ENCODE measurements at places on chromosomes 1 and 21. TPM values are rescaled to one million over a fixed set of nuclear protein-coding genes. Genes with fewer than 3 reads are reported as not detected.
A peak's percentile ranks its signal among the peaks of the same experiment; 100 is the strongest.

Gene RSPH1
- total RNA-seq, result not detected

Gene SLAMF1
- total RNA-seq, result 0.31 TPM

Gene DNM3
- 2.3 TPM for total RNA-seq

Gene TSPAN1
- total RNA-seq, result 2.2 TPM

Gene CYP4A22
- not detected for total RNA-seq

Gene KRTCAP2
- total RNA-seq, result 169 TPM

Gene EFNA3
- 1.9 TPM for total RNA-seq

Gene SUSD4
- total RNA-seq, result 2.3 TPM

Gene MTX1
- total RNA-seq, result 16.6 TPM

Gene CYYR1
- 18.9 TPM for total RNA-seq

Gene NR1I3
- not detected for total RNA-seq

Gene LCE1E
- total RNA-seq, result not detected

Gene KANK4
- total RNA-seq, result 0.25 TPM

Gene S100A2
- 1.2 TPM for total RNA-seq

GRCh38 chr21:32508558-32508957 is 76.8 kb downstream of the TCP10L start:
- DNase-seq, result no peak

- DNase-seq, result no peak
Observed at GRCh38 chr1:210441028-210441427, 112.3 kb downstream of the HHAT start.

DNA sequence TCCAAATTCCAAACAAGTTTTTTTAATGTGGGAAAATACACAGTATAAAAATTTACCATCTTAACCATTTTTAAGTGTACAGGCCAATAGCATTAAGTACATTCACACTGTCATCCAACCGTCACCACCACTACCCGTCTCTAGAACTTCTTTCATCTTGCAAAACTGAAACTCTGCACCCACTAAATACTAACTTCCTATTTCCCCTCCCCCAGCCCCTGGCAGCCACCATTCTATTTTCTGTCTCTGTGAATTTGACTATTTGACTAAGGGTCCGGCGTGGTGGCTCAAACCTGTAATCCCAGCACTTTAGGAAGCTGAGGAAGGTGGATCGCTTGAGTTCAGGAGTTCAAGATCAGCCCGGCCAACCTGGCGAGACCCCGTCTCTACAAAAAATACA is 36.1 kb downstream of the CLSTN1 start:
- no peak for DNase-seq

- no peak for DNase-seq
Observed at GRCh38 chr1:208216062-208216461, 28.1 kb downstream of the PLXNA2 start.

DNA sequence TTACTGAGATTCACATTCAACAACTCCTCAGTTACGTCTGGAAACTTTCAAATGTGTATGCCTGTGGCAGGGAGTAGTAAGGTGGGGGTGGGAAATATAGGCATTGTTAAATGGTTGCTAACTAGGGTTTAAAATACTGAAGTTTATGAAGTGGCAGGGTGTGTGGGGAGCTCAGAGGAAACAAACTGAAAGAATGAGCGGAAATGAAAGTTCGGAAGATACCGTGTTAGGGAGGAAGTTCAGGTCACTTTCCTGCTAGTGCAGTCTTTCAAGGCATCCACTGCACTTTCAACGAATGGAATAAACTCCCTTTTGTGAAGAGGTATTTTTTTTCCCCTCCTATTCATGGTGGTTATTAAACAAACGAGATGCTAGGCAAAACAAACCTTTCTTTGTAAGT is 19.7 kb downstream of the SYNJ1 start:
- no peak for DNase-seq

DNA sequence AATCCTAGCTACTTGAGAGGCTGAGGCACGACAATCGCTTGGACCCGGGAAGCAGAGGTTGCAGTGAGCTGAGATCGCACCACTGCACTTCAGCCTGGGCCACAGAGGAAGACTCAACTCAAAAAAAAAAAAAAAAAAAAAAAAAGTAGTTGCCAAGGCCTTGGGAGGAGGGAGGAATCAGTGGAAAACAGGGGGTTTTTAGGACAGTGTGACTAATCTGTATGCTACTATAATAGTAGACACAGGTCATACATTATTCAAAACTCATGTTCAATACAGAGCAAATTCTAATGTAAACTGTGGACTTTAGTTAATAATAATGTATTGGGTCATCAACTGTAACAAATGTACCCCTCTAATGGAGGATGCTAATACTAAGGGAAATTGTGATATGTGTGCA is 51.7 kb upstream of the CTPS1 start:
- DNase-seq, result no peak

DNA sequence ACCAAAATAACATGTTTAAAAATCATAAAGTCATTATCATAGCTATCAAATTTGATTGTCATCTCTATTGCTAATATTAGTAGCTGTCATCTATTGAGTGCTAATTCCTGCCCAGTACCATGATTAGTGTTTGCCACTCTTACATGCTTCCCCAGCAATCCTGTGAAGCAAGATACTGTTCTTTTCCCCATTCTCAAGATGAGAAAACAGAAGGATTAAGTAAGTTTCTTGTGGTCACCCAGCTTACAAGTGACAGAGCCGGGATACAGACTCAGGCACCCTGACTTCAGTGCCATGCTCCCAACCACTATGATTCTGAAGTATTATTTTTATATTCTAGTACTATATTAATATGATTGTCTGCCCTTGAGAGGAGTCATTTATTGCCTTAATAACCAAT is 36.5 kb downstream of the LRRC8C start:
- no peak for DNase-seq

GRCh38 chr1:150003801-150004200 is 6.7 kb downstream of the OTUD7B start:
- DNase-seq, result no peak

GRCh38 chr1:230306169-230306568 is 120.0 kb downstream of the PGBD5 start:
- DNase-seq, result no peak

DNA sequence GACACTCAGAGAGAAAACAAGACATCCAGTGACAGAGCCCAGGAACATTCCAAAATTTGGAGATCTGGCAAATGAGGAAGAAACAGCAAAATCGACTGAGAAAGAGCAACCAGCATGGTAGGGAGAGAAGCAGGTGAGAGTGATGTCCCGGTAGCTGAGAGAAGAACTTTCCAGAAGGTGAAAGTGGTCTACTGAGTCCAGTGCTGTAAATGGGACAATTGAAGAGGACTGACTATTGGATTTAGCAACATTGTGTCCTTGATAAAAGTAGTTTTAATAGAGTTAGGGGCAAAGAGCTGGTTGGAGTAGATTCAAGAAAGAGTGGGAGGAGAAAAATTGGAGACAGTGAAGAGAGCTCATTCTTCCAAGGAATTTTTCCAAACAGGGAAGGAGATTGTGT is 15.0 kb upstream of the IL10RB start:
- DNase-seq, result no peak

- no peak for DNase-seq
Observed at GRCh38 chr1:43363935-43364525, 3.8 kb downstream of the ELOVL1 start.

GRCh38 chr1:158107916-158108315 is 72.8 kb upstream of the CD1D start:
- no peak for DNase-seq

DNA sequence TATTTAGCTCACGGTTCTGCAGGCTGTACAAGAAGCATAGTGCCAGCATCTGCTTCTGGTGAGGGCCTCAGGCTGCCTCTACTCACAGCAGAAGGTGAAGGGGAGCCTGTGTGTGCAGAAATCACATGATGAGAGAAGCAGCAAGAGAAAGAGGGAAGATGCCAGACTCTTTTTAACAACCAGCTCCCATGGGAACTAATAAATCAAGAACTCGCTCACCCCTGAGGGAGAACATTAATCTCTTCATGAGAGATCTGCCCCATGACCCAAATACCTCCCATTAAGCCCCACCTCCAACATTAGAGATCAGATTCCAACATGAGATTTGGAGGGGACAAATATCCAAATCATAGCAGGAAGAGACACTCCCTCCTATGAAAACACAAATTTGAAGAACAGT is 74.1 kb downstream of the OLFML2B start:
- no peak for DNase-seq

DNA sequence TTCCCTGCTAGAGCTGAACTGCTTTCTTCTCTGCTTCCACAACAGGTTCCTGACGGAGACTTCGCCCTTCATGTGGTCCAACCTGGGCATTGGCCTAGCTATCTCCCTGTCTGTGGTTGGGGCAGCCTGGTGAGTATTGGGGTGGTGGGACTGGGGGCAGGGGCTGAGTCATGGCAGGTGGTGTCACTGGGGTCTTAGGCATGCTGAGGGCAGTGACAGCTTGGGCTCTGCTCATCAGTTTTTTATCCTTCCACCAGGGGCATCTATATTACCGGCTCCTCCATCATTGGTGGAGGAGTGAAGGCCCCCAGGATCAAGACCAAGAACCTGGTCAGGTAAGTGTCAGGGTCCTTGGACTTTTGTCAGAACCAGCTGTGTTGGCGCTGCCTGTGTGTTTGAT is 1.3 kb downstream of the ATP6V0B start:
- DNase-seq, result no peak

GRCh38 chr1:171984262-171984661 is 143.0 kb downstream of the DNM3 start:
- DNase-seq, result peak; percentile 13

- peak; percentile 44 for DNase-seq
Observed at GRCh38 chr1:110554871-110555801, 36.2 kb upstream of the KCNA10 start.

- no peak for DNase-seq
Observed at GRCh38 chr1:65469889-65470340, 49.4 kb downstream of the LEPR start.

- no peak for DNase-seq
Observed at GRCh38 chr1:22225858-22226589, 83.1 kb upstream of the WNT4 start.

DNA sequence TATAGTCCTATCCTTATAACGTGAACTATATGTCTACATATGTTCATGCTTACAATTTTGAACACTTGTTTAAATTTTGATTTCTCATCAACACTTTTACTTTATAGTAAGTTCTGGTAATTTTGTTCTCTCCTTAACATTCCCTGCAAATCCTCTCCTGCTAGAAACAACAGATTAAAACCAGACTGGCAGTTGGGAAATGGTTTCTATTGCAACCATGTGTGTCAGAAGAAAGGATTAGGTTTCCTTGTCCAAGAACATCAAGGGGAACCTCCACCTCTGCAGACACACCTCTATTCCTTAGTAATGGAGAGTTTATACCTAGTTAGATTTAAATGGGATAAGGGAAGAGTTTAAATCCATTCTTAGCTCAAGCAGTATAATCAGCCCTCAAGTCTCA is 3.3 kb upstream of the WARS2 start:
- no peak for DNase-seq

- DNase-seq, result no peak
Observed at GRCh38 chr21:25837533-25838265, 102.9 kb downstream of the GABPA start.

DNA sequence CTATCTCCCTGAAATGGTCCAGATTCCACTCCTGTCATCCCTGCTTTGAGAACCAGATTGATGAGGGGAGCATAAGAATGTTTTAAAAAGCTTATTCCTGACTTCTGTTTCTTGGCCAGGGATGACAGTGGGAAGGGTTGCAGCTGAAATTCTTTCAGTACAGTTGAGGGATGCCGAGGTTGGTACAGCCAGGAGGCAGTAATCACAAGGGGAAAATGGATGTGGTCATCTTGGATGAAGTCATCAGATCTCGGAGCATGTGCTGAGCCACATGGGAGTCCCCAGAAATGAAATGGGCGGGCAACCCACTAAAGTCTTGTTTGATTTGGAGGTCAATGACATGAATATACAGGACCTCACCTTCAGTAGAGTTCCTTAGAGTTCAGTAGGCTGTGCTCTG is 18.7 kb upstream of the PLA2G2E start:
- DNase-seq, result no peak

- DNase-seq, result no peak
Observed at GRCh38 chr1:186188004-186188539, 187.0 kb downstream of the TPR start.

- no peak for DNase-seq
Observed at GRCh38 chr21:33265664-33266049, 510 bp upstream of the IL10RB start.

DNA sequence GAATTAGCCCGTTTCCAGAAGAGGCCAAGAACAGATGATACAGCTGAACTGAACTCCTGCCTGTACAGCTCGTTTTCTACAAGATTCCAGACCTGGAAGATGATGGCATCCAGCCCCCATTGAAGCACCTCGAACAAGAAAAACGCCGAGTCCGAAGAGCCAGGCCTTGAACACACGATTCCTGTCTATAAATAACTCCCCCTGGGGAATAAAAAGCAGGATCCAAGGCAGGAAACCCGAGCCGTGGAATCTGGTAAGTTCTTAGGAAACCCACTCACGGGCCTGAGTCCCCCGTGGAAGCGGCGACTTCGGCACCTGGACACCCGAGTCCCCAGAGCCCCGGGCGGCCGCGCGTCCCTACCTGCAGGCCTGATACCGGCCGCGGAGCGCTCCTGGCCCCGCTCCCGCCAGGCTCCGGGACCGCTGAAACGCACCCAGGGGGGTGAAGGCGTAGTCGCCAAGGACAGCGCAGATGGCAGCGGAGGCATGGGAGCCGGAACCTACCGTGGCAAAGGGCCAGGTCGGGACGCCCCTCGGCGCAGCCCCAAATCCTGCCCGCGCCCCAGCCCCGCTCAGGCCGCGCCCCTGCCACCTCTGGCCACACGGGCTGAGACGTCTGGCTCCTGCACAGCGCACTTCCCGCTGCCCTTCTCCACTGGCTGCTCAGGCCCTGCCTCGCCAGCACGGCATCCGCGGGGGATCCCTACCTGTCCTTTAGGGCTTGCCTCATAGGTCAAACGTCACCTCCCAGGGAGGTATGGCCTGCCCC is 14.0 kb upstream of the HLCS start:
- DNase-seq, result peak; percentile 42

- DNase-seq, result no peak
Observed at GRCh38 chr1:71351438-71351837, 270.6 kb upstream of the ZRANB2 start.

- DNase-seq, result no peak
Observed at GRCh38 chr1:157104598-157105293, 5.1 kb upstream of the ETV3L start.

DNA sequence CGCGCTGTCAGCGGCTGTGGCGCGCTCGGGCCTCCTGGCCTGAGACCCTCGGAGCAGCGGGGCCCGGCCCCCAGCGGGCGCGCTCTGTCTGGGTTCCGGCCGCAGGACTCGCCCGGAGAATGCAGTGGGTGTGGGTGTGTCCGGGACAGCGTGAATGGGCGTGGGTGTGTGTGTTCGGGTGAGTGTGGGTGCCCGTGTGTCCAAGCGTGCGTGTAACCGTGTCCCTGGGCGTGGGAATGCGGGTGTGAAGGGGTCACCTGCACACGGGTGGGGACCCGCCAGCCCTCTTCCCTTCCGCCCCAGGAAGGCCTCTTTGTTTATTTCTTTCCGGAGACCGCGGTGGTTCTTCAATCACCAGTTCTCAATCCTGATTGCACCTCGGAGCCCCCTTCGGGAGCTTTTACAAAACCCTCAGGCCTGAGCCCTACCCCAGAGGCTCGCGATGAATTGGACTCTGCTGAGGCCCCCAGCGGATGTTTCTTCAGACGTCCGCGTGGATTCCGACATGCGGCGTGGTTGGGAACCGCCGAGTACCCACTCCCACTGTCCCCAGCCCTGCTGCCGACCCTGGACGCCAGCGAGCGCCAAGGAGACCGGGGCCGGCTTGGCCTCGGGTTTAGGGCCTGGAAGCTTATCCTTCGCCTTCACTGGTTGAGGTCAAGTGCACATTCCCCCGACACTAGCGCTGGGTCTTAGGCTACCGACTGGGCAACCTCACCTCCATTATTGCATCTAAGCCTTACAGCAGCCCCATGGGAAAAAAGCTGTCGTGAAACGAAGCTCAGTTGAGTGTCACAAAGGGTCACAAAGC is 19.3 kb downstream of the SERTAD4 start:
- DNase-seq, result peak; percentile 19

Data from heart right ventricle (tissue), 16 donors.